Activated CD4-positive, alpha-beta T cell treated with anti-CD3 and anti-CD28 coated beads for 1 hour (primary cell): ENCODE measurements at places on chromosomes 16 and 17.

DNA sequence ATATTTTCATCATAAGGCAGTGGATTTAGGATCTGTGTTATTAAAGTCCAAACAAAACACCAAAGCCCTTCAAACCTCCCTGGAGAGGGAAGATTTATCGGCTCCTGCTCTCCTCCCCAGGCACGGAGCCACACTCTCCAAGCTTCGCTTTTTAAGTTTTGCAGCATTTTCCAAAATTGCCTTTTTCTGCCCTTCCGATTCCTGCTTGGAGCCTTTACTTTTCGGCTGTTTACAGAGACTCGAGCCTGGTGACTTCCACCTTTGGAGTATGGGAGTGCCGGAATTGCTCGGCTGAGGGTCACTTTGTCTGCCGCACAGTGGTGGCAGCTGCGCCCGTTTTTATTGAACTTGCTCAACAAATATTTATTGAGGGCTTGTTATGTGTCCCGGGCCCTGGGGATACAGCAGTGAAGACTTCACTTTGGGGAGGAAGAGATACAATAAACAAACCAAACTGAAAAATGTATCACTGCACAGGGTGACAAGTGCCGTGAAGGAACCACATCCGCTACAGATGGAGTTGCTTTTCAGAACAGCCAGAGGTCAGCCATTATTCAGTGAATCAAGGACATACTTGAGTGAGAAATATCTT, 185.5 kb downstream of the NTN1 start:
- no peak for DNase-seq

DNA sequence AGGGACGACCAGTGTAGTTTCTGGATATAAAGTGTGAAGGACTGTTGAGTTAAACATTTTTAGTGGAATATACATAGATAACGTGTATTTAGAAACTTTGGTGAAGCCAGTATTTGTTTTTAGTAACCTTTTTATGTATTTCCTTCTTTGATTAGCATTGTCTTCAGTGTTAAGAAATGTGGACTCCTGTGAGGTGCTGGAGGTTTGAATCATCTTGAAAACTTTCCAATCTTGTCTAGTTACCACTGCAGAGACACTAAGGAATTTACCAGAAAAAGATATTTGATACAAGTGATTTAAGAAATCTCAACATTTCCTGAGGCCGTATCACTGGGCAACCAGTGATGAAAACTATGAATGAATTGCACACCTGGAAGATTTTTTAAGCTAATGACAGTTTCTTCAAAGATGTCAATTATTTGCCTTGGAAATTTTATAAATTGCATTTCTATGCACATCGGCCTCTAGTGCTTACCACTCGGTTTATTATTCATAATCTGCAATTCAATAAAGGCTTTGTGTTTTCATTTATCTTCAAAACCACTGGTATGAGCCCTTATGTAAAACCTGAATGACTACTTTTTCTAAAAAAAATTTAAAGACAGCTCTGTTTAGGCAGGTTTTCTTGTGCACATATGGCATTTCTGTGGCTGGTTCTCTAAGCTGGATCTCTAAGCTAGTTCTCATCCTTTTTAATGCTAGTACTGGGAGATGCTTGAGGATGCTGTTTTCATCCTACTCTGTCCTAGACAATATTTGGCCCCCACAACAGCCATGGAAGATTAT, 31.4 kb upstream of the ADCY7 start:
- no peak for DNase-seq

GRCh38 chr16:12132290-12132689, 155.8 kb downstream of the SNX29 start:
- no peak for DNase-seq

DNA sequence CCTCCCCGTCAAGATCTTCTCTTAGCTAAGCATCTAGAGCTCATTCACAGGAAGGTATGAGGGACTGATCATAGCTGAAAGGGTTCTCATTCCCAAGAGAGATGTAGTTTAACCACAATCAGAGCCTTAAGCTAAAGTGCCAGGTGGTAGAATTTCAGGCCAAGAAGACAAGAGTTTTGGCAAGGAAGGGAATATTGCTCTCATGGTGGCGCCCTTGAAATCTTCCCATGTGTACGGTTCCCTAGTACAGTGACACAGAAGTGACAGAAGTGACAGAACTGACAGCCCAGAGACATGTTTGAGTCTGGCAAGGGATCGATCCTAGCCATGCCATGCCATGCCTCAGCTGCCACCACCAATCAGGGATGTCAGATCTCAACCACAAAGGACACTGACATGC, 2.5 kb downstream of the GRIN2C start:
- DNase-seq = no peak

DNA sequence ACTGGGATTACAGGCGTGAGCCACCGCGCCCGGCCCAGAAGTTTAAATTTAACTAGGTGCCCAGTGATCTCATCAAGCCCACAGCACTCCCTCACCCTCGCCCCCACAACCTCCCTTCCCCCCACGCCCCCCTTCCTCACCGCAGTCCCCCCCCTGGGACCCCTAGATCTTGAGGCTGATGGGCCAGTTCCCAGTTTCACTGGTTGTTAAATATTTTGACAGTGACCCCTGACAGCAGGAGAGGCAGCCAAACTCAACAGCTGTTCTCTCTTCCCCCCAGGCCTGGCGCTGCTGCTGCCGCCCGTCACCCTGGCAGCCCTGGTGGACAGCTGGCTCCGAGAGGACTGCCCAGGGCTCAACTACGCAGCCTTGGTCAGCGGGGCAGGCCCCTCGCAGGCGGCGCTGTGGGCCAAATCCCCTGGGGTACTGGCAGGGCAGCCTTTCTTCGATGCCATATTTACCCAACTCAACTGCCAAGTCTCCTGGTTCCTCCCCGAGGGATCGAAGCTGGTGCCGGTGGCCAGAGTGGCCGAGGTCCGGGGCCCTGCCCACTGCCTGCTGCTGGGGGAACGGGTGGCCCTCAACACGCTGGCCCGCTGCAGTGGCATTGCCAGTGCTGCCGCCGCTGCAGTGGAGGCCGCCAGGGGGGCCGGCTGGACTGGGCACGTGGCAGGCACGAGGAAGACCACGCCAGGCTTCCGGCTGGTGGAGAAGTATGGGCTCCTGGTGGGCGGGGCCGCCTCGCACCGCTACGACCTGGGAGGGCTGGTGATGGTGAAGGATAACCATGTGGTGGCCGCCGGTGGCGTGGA, 15.6 kb downstream of the QPRT start:
- no peak for DNase-seq

GRCh38 chr17:59851439-59852375, 41.0 kb downstream of the TUBD1 start:
- DNase-seq = no peak

DNA sequence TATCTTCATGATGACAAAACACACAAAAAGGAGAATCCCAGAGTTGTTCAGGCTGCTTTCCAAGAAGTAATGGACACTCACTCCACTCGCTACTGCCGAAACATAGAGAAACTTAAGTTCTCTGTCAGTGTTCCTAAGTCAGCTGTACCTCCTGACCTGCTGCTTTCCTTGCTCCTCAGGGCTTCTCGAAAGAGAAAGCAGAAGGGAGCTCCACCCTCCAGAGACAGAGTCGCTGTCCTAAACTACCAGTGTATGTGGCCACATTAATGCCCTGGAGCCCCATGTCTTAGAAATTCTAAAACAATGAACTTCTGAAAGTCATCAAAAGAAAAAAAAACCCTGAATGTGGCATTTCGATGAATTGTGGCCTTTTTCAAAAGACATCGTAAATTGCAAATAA, 390.8 kb upstream of the MON1B start:
- DNase-seq = no peak

GRCh38 chr17:71790791-71791190, 330.0 kb upstream of the SOX9 start:
- DNase-seq = no peak

- DNase-seq = no peak
Observed at GRCh38 chr17:16255481-16255921, 38.5 kb downstream of the PIGL start.

DNA sequence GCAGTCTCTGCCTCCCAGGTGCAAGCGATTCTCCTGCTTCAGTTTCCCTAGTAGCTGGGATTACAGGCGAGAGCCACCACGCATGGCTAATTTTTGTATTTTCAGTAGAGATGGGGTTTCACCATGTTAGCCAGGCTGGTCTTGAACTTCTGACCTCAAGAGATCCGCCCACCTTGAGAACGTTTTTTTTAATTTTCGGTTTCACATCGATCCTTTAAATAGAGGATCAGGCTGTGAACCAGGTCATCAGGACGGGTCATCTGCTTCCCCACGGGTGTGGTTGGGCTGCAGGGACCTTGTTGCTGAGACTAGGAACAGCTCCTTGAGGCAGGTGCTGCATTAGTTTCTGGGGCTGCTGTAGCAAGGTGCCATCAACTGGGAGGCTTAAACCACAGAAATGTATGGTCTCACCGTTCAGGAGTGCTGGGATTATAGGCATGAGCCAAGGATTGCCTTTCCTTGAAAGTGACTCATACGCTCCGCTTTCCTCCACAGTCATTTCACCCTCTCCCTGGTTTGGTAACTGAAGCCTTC, 7.9 kb upstream of the NAGPA start:
- no peak for DNase-seq

- no peak for DNase-seq
Observed at GRCh38 chr17:77905266-77905665, 53.2 kb upstream of the TNRC6C start.

DNA sequence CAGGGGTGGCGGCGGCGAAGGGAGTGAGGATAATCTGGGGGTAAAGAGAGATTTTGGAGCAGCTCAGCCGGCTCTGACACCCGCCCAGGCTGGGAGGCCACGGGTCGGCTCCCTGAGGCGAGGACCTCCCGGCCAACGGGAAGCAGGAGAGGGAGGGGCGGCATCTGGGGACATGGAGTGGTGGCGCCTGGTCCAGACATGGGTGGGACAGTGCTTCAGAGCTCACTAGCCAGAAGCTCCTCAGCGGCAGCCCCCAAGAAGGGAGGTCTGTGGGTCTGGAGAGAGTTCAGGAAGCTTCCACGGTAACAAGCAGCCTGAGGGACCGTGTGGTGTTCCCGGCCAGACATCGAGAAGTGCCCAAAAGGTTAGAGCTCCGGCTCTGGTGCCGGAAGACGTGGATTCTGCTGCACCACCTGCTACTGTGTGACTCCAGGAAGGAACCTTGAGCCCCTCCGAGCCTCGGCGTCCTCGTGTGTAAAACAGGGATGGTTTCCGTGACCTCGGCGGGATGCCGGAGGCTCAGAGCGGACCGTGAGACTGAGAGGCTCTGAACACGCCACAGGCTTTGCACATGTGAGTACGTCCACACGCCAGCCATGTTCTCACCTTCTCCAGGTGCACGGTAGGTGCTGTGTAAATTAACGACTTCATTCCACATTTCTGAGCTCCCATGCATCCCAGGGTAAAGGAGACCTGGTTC, 56.9 kb downstream of the TIMM22 start:
- DNase-seq = no peak

GRCh38 chr16:12590409-12590808, 213.3 kb downstream of the CPPED1 start:
- no peak for DNase-seq

DNA sequence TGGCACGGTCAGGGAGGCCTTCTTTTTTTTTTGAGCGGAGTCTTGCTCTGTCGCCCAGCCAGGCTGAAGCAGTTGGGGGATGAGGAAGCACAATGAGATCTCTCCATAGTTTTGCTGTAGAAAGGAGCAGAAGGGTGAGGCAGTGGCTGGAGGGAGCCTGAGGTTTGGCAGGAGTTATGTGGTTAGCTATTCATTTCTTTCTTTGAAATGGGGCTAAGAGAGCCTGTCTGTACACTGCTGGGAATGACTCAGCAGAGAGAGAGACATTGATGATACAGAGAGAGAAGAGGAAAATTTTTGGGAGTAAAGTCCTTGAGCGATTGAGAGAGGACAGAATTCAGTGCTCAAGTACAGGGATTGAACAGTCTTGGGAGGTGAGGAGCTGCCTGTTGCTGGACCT, 22.1 kb downstream of the NOS2 start:
- DNase-seq = no peak

GRCh38 chr17:79075861-79076406, 1.3 kb downstream of the ENGASE start:
- DNase-seq = no peak

DNA sequence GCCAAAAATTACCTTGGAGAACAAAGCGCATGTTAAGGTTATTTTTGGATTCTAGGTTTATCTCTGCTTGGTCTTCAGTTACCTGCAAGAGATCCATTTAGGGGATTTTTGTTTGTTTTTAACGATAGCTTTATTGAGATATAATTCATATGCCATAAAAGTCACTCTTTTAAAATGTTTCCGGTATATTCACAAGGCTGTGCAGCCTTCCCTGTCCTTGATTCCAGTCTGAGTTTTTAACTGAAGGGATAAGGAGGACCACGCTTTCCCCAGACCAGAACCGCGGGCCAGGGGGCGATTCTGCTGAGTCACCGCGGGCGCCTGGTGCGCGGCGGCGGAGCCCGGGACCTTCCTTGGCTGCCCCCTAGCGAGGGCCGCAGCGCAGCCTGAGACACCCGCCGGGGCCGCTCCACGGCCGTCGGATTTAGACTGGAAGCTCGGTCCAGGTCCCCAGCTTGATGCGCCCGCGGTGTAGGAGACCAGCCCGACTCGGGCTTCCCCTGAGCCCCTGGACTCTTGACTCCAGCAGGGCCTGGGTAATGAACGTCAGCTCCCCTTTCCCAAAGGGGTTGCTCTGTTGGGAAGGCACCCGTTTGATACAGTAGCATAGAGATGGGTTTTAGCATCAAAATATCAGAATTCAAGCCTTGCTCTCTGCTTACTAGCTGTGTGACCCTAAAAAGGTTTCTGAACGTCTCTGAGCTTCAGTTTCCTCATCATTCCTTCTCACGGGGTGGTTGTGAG, 50.0 kb upstream of the STH start:
- peak; percentile 46 for DNase-seq

DNA sequence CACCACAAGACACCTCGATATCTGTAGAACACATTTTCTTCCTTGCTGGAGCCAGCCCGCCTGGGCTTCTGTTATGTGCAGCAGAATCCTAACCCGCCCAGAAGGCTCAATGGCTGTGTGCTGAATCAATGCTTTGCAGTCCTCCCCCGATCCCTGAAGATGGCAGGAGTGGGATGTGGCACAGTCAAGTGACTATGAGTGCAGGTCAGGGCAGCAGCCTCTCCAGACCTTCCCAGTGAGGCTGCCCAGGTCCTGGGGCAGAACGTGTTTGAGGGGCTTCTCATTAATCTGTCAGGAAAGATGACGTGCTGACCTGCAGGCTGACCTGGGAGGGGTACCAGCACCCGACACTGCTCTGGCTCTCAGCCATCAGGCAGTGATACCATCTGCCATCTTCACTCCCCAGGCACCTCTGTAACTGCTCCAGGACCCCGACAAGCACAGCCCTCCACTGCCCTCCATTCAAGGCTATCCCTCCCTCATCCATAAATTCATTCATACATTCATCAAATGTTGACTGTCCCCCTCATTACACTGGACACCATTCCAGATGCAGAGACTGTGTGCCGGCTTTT, 35.2 kb downstream of the LRRC75A start:
- no peak for DNase-seq

DNA sequence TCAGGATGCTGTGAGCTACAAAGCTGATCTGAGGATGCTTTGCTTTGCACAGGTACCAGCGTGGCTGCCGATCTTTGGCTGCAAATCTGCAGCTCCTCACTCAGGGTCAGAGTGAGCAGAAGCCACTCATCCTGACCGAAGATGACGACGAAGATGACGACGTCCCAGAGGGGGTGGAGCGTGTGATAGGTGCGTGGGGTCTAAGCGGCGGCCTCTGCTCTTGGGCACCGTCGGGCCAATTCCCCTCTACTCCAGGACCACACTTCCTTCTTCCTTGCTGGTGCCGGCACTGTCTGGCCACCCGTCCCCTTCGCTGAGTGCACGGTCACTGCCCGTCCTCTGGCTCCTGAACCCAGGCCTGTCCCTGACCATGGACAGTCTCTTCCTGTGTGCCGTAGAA, 34.0 kb downstream of the ZNF750 start:
- DNase-seq = no peak

- no peak for DNase-seq
Observed at GRCh38 chr16:50628156-50628802, 52.8 kb downstream of the SNX20 start.
